Activated naive CD4-positive, alpha-beta T cell treated with anti-CD3 and anti-CD28 coated beads, Interleukin-2, amount 50 U/mL, for 16 hours (primary cell): ENCODE measurements at places on chromosomes 13 and 19.

DNA sequence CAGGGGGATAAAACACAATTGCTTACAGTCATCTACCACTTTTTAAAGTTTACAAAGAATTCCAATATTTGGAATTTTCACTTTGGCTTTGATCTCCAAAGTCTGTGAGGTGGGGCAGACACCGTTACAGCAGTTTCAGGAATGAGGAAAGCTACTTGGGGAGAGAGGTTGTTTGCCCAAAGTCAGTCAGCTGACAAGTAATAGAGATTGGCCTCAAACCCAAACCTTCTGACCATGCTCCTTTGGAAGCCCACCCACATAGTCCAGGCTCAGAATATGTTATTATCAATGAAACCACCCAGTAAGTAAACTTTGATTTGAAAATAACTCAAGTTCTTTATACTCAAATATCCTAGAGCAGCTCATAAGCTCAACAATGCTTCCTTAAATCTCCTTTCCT, 29.0 kb downstream of the RXFP2 start:
- DNase-seq, result no peak

GRCh38 chr13:50936679-50937078, 27.1 kb downstream of the RNASEH2B start:
- DNase-seq, result no peak

DNA sequence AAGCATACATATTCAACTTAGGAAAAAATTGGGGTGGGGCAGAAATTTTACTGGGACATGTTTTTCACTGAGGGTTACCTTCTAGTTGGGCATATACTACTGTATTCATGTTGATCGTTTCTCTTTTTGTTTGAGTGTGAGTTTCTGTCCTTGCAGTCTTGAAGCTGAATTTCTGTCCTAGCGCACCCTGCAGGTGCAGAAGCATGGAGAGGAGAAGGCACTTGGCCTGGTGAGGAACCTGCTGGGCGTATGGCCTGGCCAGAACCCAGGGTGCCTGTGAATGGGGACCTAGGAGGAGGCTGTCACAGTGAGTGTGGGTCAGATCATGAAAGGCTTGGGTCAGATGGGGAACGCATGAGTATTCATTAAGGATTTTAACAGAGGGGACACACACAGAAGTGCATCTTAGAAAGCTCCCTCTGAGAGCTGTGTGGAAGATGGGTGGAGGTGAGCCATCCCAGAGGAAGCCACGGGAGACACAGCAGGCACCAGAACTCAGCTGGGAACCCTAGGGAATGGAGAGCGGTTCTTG, 36.8 kb downstream of the SERP2 start:
- no peak for DNase-seq

- DNase-seq, result no peak
These were observed 18.1 kb upstream of the SLC7A9 start for GRCh38 chr19:32887572-32888215.

DNA sequence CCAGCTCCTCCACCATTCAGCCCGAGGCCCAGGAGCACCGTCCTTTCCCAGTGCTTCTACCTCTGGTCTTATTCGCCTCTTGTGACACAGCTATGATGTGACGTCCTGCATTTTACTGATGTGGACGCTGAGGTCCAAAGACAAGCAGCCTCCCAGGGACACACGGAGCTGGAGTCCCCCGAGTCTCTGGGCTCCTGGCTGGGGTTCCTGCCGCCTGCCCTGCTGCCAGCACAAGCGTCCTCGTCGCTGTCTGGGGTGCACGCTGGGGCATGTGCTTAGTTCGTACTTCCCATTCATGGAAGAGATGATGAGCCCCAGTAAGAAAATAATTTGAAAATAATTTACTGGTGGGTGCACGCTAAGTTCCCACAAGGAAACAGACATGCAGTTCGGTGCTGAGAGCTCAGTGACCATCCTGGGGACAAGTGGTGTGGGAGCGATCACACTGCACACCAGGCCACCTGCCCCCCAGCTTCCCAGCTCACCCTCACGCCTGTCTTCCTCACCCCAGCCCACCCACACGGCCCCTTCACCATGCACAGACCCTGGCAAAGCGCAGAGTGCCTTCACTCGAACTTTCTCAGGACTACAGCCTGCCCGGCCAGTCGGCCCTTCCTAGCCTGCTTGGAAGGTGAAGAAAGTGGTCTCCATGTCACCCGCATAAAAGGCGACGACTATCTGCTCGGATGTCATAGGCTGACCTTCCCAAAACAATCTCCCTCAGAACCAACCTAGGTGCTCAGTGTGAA, 14.2 kb upstream of the CFAP97D2 start:
- DNase-seq, result no peak

- no peak for DNase-seq
These were observed 12.7 kb downstream of the SLC27A1 start for GRCh38 chr19:17482877-17483604.

DNA sequence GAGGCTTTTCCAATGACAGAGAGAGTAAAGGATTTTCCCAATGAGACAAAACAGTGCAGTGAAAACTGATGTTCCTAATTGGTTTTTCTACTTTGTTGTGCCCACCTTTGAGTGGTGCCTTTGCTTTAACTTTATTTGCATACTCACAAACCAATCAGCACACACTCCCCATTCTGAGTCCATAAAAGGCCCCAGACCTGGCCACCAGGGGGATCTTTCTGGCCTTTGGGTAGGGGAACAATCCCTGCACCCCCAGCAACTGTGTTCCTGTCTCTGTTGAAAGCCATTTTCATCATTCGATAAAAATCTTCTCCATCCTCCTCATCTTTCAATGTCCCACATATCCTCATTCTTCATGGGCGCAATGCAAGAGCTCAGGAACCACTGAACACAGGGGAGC, 252.8 kb downstream of the B3GLCT start:
- no peak for DNase-seq

DNA sequence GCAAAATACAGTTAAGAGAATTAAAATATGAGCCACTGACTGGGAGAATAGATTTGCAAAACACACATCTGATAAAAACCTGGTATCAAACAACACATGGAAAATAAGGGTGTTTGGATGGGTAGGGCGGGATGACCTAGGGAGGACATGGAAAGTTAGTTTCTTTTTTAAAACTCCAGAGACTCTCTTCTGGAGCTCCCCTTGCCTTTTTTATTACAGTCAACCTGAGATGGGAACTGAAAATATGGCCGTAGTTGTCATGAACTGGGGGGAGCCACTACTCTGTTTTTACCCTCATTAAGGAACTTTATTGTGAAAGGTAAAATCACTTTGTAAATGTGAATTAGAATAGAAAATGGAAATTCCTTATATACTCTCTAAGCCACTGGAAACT, 113.0 kb downstream of the ATP11A start:
- DNase-seq, result no peak

GRCh38 chr19:58332697-58333096, 5.9 kb downstream of the ZSCAN22 start:
- no peak for DNase-seq

GRCh38 chr19:12199757-12200419, 37.0 kb downstream of the ZNF136 start:
- no peak for DNase-seq

DNA sequence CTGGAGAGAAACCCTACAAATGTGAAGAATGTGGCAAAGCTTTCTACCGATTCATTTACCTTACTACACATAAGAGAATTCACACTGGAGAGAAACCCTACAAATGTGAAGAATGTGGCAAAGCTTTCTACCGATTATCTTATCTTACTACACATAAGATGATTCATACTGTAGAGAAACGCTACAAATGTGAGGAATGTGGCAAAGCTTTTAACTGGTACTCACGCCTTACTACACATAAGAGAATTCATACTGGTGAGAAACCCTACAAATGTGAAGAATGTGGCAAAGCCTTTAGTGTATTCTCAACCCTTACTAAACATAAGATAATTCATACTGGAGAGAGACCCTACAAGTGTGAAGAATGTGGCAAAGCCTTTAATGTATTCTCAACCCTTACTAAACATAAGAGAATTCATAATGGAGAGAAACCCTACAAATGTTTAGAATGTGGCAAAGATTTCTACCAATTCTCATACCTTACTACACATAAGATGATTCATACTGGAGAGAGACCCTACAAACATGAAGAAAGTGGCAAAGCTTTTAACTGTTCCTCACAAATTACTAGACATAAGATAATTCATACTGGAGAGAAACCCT, 12.9 kb upstream of the ZNF493 start:
- DNase-seq, result no peak

DNA sequence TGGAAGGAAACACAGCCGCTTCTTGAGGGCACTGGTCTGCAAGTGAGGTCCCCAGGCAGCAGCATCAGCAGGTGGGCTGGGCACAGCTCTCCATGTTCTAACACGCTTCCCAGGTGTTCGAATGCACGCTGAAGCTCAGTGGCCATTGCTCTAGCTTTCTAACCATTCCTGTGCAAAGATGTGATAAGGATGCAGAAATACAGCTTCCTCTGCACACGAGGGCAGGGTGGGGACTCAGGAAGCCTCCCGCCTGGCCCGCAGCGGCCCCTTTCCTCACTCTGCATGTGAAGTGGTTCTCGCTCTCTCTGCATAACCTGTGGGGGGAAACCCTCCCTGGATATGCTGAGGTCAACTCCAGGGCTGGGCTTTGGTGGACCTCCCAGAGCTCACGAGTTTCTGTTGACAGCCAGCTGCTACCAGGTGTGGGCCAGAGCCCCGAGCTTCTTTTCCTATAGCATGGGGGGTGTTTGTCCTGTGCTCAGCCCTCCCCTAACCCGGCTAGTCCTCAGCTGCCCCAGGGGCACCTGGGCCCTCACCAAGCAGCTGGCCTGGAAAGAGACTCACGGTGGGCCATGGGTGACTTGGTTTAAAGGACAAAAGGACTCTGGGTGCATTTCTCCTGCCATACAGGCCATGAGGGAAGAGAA, 168.2 kb downstream of the TEX29 start:
- no peak for DNase-seq

DNA sequence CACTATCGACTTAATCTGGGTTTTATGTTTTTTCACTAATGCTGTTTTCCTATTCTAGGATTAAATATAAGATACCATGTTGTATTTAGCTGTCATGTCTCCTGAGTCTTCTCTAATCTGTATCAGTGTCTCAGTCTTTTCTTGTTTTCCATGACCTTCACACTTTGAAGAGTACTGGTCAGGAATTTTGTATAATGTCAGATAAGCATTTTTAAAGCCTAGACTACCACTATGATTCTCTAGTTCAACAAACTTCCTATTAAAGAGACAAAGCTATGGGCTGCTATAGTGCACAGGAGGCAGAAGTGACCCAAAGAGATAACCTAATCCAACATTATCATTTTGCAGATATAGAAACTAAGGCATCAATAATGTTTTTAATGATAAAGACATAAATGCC, 63.0 kb upstream of the ZDHHC20 start:
- no peak for DNase-seq

DNA sequence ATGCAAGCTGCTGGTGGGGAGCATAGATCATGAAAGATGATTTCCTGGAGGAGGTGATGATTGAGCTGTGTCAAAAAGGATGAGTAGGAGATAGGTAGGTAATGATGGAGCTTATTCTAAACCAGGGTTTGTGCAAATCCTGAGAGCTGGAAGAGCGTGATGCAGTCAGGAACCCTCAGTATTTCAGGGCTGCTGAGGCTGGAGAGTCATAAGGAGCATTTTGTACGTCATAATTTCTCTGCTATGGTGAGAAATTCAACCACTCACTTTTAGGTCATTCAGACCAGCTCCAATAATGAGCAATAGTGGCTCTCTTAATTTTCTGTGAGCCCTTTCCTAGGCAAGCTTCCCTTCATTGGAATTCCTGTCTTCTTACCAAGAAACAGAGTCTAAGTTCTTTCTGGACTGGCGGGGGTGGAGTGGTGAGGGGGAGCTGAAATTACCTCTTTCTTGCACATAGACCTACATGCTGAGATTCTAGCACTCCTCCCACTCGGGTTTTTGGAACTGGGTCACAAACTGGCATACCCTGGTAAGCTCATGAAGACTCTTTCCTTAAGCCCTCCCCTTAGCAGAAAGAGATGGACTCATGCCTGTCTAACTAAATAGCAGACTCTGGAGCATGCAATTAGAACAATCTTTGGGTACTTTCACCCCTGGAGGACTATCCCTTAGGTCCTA, 62.2 kb upstream of the MYCBP2 start:
- no peak for DNase-seq

DNA sequence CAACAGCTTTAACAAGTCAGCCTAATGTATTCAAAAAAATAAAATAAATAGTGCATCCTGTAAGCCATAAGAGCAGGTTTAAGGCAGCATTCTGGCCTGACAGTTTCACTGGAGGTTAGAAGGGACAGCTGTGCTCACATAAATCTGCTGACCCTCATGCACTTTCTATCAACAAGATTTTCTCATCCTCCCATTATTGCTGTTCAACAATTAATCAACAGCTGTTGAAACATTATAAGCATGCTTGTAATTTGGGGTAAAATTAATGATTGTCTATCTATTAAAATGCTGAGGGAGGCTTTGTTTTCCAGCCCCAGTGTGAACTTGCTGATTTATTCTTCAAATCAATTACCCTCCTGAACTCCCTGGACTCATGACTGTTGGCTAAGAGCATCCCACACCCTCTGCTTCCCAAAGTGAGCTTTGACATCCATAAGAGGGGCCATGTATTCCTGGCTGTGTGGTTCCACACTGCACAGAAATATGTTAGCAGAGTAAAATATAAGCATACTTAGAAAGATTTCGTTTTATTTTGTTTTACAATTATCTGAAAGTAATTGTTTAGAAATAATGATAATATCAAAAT, 492.4 kb downstream of the EFNB2 start:
- DNase-seq, result no peak

DNA sequence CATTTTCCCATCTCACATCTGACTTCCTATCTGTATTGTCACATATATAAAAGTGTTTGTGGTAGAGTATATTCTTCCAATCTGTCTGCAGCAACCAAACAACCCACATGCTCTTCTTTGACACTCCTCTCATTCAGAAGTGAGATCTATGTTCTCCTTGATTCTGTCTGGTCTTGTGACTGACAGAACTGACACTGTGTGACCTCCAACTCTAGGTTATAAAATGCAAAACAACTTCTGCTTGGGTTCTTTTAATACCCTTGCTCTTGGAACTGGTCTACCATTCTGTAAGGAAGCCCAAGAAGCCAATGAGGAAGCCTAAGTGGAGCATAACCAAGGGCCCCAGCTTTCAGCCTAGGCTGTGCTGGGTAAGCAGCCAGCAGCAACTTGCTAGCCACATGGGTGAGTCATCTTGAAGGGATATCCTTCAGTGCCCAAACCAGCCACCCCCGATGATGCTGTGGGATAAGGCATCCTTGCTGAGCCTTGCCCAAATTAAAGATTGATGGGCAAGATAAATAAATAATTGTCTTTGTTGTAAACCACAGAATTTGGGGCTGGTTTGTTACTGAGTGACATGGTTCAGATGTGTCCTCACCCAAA, 18.4 kb upstream of the ITM2B start:
- DNase-seq, result no peak

GRCh38 chr19:29285878-29286277, 72.9 kb upstream of the UQCRFS1 start:
- DNase-seq, result no peak

GRCh38 chr19:35249848-35250711, 1.3 kb downstream of the LSR start:
- no peak for DNase-seq

- no peak for DNase-seq
These were observed 79.7 kb downstream of the LMO7 start for GRCh38 chr13:75715601-75716523.
